ENCODE measurements at places on chromosomes 3 and 15. TPM values are rescaled to one million over a fixed set of nuclear protein-coding genes. Genes with fewer than 3 reads are reported as not detected.

Gene TNFSF10
- 0.73 TPM for total RNA-seq

Gene EPB42
- total RNA-seq: not detected

Gene LXN
- total RNA-seq: 28.3 TPM

Gene AHSG
- total RNA-seq: not detected

Gene IL12A
- total RNA-seq: 3.5 TPM

Gene LRTM1
- total RNA-seq: not detected

Gene RLBP1
- not detected for total RNA-seq

Gene GOLGA8T
- total RNA-seq: not detected

Gene DOCK3
- 0.20 TPM for total RNA-seq

Gene ABCC5
- 13.6 TPM for total RNA-seq

Gene KLHL6
- not detected for total RNA-seq

Gene AADACL2
- total RNA-seq: not detected

Gene SLC38A3
- not detected for total RNA-seq

Gene PLSCR2
- total RNA-seq: not detected

Gene TIMMDC1
- total RNA-seq: 57.1 TPM

Gene TRH
- total RNA-seq: not detected

Gene CIP2A
- total RNA-seq: 39.9 TPM

Gene TMEM40
- not detected for total RNA-seq

Gene ADGRG7
- not detected for total RNA-seq

Gene ITIH1
- total RNA-seq: not detected

Gene MYLK
- total RNA-seq: 6.8 TPM

Gene HESX1
- 0.37 TPM for total RNA-seq

Gene EPHB1
- total RNA-seq: 0.73 TPM

Gene OR5K1
- total RNA-seq: not detected

Gene TXNRD3
- 8.5 TPM for total RNA-seq

Gene TTLL13
- total RNA-seq: not detected

Gene SH2D7
- not detected for total RNA-seq

Gene C3orf85
- not detected for total RNA-seq

Gene RAB43
- 5.1 TPM for total RNA-seq

Gene SLC9C1
- under 0.01 TPM for total RNA-seq

Gene TGM4
- under 0.01 TPM for total RNA-seq

Gene SAMD7
- not detected for total RNA-seq

Gene EIF4E3
- 2.9 TPM for total RNA-seq

Gene PLAAT1
- 0.37 TPM for total RNA-seq

Gene ZPLD1
- not detected for total RNA-seq

Gene CYP8B1
- not detected for total RNA-seq

Gene CD200
- total RNA-seq: not detected

Gene BAHD1
- total RNA-seq: 8.5 TPM

Gene ADAMTS7
- 12.1 TPM for total RNA-seq

Gene GASK1A
- 0.39 TPM for total RNA-seq

Gene STRIT1
- not detected for total RNA-seq

Gene CMTM8
- 0.98 TPM for total RNA-seq

Gene ATP13A5
- not detected for total RNA-seq

Gene PPP1R14D
- not detected for total RNA-seq

Gene ALDH1A3
- 118 TPM for total RNA-seq

Gene KBTBD12
- total RNA-seq: not detected

Gene CLDN18
- total RNA-seq: not detected

Gene RAD18
- 9.6 TPM for total RNA-seq

Gene GAP43
- total RNA-seq: 0.39 TPM

Gene PLA2G4E
- total RNA-seq: not detected

Gene CLDN16
- total RNA-seq: not detected

Gene LRRC2
- 1.1 TPM for total RNA-seq

Gene GOLGA6D
- total RNA-seq: not detected

Gene ZNF770
- 19.5 TPM for total RNA-seq

Gene SNTN
- not detected for total RNA-seq

Gene ARRDC4
- 7.2 TPM for total RNA-seq

Gene OR5K2
- total RNA-seq: not detected
